ENCODE measurements at places on chromosomes 5 and 9. TPM values are rescaled to one million over a fixed set of nuclear protein-coding genes. Genes with fewer than 3 reads are reported as not detected.

GRCh38 chr5:10235350-10235749, 14.3 kb downstream of the ATPSCKMT start:
- DNase-seq, result no peak

GRCh38 chr9:1046639-1047572, 3.3 kb upstream of the DMRT2 start:
- no peak for DNase-seq

GRCh38 chr5:77981820-77982219, 205.7 kb upstream of the TBCA start:
- DNase-seq, result no peak

Gene MEIKIN
- total RNA-seq, result not detected

Gene CSNK1G3
- total RNA-seq, result 20.6 TPM

Gene KCNMB1
- total RNA-seq, result 0.76 TPM

Gene AOPEP
- total RNA-seq, result 180 TPM

Gene DMRT3
- total RNA-seq, result not detected
